CD4-positive, alpha-beta T cell treated with Interleukin-4 for 1 hour (primary cell): ENCODE measurements at places on chromosomes 6 and 20.

DNA sequence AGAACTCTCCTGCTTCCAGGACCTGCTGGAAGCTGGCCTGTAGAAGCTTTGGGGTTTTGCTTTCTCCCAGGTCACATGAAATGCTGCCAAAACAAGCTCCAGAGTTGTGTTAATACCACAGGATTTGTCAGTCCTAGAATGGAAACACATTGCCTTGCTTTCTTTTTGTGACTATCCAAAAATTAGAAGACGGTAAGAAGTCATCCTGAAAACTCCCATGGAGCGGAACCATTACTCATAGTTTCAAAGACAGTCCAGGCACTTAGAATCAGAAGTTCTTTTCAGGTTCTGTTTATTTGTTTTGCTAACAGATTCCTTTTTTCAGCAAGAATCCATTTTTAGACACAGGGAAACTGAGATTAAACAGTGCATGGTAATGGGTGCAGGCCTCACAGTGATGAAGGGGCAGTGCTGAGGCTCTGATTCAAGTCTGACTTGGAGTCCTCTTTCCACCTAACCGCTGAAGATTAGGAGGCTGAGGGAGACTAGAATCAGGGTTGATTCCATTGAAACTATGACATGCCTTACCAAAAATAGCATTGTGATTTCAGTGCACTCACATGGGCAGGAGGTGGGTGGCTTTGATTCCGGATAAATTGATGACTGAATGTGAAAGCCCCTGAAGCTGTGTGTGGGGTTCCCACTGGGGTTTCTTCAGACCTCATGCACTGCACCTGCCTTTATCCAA is 72.2 kb upstream of the NAA20 start:
- DNase-seq = no peak

GRCh38 chr20:45949542-45950329 is 15.3 kb downstream of the PCIF1 start:
- no peak for DNase-seq

- no peak for DNase-seq
These were observed 1066.9 kb downstream of the KIF16B start for GRCh38 chr20:15506311-15506710.

GRCh38 chr20:18263723-18264122 is 24.6 kb upstream of the ZNF133 start:
- no peak for DNase-seq

DNA sequence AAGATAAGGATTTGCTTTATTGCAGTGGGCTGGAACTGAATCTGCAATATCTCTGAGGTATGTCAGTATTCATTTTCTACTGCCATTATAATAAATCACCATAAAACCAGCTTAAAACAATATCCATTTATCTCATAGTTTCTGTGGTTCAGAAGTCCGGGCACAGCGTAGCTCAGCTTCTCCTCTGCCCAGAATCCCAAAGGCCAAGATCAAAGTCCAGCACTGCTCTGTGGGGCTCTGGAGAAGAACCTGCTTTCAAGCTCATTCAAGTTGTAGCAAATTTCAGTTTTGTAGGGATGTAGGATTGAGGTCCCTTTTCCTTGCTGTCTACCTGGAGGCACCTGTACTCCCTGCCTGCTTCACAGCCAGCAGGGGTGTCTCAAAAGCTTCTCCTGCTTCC is 339.9 kb upstream of the AGPAT4 start:
- DNase-seq = no peak

DNA sequence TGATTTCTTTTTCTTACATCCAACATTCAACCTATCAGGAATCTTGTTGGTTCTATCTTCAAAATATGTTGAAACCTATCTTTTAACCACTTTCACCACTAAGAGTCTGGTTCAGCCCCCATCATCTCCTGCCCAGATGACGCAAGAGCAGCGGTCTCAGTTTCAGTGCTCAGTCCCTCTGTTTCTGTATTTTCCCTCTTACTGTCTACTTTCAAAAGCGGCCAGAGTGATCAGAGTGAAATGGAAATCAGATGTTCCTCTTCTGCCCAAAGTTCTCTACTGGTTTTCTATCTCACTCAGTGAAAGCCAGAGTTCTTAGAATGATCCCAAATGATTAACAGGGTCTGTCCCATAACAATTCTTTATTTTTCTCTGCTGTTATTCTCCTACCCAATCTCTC is 147.9 kb upstream of the PDE7B start:
- no peak for DNase-seq

- no peak for DNase-seq
These were observed 397.2 kb downstream of the BCKDHB start for GRCh38 chr6:80503660-80504059.

GRCh38 chr6:12990162-12990561 is 273.6 kb downstream of the PHACTR1 start:
- no peak for DNase-seq

DNA sequence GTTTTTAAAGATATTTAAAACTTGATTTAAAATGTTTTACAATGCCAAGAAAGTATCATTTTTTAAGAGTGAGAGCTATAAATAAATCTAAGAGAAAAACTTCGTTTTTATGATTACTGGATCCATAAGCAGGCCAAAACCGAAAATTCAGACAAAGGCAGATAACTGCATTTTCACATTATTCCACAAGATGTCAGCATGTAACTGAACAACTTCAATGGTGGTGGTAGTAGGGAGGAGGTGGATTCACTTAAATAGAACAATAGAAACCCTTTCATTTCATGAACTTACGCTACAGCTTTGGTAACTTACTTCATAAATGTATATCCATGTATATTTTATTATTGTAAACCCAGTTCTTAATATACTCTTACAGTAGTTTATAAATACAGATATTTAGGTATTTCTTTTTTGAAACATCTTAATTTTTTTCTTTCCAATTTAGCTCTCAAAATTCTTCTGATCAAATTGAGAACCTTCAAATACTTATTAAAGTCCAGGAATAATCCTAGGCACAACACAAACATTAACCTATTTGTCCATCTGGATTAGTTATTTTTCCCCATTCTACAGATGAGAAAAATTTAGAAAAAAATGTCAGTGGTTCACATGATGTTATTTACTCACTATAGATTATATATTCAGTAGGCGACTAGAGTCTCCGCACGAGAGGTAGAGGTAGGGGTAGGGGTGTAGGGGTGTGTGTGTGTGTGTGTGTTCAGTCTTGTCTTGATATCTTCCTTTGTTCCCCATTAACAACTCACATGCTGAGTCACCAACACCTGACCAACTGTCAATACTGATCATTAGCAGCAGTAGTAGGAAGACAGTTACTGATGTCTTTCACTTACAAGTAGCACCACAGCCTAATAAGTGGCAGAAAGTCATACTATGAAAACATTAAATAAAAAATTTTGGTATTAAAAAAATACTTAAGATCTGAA is 111.5 kb downstream of the ARHGAP18 start:
- DNase-seq = peak; percentile 83

- no peak for DNase-seq
These were observed 177.7 kb downstream of the TSHZ2 start for GRCh38 chr20:53149890-53150205.

- no peak for DNase-seq
These were observed 28.9 kb downstream of the ZNF831 start for GRCh38 chr20:59192533-59192896.

GRCh38 chr20:48705240-48706115 is 122.3 kb downstream of the PREX1 start:
- DNase-seq = no peak

DNA sequence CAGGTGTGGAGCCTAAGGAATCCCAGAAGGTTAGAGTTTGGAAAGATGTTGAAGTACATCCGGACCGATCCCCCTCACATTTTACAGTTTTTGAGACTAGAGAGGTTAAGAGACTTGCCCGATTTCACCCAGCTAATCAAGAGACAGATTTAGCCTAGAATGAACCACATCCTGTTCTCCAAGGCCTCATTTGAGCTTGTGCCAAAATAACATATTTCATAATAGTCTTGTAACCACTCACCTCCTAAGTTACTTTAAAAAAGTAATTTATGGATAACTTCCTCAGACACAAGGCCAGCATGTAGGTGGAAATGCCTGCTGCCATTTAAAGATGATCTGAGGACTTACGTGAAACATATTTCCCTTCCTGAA is 39.8 kb upstream of the ARHGAP18 start:
- no peak for DNase-seq

DNA sequence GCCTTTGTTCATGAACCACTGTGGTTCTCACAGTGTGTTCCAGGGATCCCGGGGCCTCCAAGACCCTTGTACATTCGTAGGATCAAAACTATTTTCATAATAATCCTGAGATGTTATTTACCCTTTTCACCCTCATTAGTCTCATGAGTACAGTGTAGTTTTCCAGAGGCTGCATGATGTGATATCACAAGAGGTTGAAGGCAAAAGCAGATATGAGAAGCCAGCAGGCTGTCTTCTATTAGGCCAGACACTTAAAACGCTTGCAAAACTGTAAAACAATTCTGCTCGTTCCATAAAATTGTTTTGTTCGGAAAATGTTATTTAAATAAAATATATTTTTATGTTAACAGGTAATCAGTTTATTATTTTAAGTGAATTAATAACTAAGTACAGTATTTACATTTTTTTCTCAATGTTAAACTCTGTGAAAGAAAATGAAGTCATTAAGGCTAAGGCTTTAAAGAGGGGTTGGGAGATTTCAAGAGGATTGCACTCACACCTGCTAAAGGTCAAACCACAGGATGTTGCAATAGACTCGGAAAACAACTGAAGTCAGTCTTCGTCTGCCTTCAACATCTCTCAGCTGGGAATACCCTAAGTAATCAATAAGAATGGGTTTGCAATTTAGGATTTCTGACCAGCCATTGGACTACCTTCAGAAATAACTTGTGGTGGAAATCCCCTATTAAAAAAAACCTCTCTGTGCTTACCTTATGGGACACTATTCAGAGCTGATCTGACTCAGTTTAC is 474.2 kb downstream of the KIF16B start:
- DNase-seq = no peak

DNA sequence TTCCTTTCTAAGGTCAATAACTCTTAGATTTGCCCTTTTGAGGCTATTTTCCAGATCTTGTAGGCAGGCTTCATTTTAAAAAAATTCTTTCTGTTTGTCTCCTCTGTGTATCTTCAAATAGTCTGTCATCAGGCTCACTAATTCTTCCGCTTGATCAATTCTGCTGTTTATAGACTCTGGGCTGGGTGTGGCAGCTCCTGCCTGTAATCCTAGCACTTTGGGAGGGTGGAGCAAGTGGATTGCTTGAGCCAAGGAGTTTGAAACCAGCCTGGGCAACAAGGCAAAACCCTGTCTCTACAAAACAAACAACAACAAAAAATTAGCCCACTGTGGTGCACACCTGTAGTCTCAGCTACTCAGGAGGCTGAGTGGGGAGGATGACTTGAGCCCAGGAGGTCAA is 40.0 kb upstream of the SCP2D1 start:
- DNase-seq = no peak

DNA sequence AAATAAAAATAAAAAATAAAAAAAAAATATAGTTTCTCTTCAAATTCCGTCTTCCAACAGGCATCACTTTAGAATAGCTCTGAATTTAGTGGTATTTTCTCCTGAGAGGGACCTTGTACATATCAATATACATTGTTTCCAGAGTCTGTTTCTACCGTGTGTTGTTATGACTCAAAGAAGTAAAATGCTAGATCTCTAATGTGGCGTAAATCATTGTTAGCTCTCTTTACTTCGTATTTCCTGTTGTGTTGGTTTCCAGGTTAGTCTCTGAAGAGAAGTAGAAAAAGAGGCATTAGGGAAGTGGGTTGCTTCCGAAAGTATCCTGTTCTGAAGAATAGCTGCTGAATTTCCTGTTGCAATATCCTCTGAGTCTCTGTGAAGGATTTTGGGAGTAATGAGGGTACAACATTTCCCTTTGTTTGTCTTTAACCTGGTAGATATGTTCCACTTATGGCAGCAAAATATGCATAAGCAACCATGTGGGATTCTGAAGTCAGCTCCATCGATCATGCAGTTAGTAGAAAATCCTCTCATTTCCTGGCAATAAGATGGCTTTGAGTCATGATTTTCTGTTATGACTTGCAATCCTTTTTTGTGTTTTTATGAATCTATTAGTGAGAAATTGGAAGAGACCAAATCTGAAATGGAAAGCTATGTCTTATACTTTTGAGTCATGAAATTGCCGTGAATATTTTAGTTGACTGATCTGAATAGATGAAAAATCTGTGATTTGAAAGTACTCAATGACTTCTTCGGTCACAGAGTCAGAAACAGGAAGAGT is 42.0 kb upstream of the MCHR2 start:
- no peak for DNase-seq

- DNase-seq = no peak
These were observed 2.3 kb upstream of the MAS1L start for GRCh38 chr6:29490055-29490454.

GRCh38 chr6:227812-228338 is 64.4 kb upstream of the DUSP22 start:
- DNase-seq = no peak

DNA sequence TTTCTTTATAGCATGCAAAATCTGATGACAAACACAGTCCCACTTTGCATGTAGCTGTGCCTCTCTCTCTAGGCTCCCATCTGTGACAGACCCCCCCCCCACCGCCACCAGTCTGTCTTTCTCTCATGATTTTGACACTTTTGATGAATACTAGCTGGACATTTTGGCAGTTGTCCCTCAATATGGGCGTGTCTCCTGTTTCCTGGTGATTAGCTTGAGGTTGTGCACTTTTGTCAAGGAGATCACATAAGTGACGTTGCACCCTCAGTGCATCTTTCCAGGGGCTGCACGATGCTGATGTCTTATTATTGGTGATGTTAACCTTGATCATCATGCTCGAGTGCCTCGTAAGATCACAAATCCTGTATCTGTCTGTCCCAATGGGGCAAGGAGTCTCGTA is 155.1 kb downstream of the EYA2 start:
- DNase-seq = no peak

DNA sequence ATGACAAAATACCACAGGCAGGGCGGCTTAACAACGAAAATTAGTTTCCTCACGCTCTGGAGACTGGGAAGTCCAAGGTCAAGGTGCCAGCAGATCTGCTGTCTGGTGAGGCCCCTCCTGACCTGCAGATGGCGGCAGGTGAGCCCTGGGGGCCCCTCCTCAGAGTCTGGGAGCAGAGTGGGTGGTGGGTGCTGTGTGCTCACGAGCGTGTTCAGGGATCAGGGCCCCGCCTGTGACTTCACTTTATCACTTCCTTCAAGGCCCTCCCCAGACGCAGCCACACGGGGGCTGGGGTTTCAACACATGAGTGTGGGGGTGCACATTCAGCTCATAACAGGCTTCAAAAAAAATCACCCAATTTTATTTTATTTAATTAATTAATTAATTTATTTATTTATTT is 39.3 kb downstream of the SLC2A4RG start:
- no peak for DNase-seq
